ENCODE measurements at places on chromosomes 7 and 10.

DNA sequence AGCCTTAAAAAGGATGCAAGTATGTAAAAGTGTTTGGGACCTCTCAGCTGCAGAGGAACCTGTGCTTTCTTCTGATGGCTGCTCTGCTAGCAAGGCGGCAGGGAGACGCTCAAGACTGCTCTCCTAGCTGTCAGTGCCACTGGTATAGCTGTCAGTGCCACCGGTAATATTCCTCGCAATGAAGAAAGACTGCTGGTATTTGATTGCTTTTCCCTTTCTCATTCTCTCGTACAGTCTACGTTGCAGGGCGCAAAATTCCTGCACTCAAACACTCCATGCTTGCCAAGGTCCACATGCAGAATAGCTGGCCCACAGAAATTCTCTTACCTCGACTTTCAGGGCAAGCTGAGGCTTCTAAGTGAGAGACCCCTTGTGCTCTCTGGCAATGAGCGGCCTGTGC lies 432.6 kb upstream of the KLF6 start:
- DNase-seq: no peak

- peak; percentile 38 for DNase-seq
Measured at GRCh38 chr7:128454808-128455542, 703 bp upstream of the HILPDA start.

- DNase-seq: no peak
Measured at GRCh38 chr10:43749940-43750552, 101.4 kb upstream of the ZNF32 start.

DNA sequence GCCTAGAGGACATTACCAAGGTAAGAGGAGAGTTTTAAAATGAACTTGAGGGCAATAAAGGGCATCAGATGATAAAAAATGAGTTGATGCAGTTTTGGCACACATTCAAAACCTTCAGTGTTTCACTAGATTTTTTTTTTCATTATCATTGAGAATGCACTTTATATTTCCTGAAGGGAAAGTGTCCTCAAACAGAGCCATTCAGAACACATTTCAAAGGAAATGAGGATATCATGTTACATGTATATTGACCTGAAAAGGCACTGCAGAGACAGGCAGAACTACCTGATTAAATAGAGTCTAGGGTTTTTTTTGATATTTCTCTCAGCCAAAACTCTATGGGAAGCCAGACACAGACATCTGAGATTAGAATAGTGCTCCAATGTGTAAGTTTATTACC lies 454.0 kb downstream of the NEBL start:
- no peak for DNase-seq

- DNase-seq: no peak
Measured at GRCh38 chr7:46393142-46393541, 472.1 kb upstream of the IGFBP3 start.

- no peak for DNase-seq
Measured at GRCh38 chr7:129553899-129554461, 51.6 kb downstream of the SMKR1 start.

DNA sequence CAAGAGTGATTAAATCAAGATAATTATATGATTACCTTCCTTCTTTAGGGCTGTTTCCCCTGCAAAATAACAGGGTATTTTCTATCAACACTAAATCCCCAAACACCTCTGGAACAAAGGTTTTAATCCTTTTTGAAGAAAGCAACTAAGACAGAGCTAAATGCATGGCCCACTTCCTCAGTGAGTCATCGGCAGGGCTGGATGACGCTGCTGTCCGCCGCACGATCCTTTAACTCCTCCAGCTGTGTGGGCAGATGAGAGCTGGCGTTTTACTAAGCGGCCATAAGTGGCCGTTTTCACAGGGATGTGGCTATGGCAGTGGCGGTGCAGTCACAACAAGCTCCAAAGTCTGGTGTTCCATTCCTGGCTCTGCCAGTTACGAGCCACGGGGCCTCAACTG lies 76.0 kb upstream of the C1QL3 start:
- DNase-seq: no peak

DNA sequence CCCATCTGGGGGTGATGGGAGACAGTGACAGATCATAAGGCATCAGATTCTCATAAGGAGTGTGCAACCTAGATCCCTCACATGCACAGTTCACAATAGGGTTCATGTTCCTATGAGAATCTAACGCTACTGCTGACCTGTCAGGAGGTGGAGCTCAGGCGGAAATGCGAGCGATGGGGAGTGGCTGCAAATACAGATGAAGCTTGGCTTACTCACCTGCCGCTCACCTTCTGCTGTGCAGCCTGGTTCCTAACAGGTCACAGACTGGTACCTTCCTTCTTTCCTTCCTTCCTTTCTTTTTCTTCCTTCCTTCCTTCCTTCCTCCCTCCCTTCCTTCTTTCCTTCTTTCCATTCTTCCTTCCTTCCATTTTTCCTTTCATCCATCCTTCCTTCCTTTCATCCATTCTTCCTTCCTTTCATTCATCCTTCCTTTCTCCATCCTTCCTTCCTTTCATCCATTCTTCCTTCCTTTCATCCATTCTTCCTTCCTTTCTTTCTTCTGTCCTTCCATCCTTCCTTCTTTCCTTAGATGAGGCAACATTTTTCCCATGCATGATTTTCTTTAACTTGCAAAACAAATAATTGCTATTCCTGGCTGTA lies 370.0 kb upstream of the AUTS2 start:
- DNase-seq: no peak

- no peak for DNase-seq
Measured at GRCh38 chr7:23105086-23105643, 420 bp upstream of the KLHL7 start.
